ENCODE measurements at places on chromosomes 7 and 10.
A peak's percentile ranks its signal among the peaks of the same experiment; 100 is the strongest.

GRCh38 chr7:42161719-42162118 lies 75.3 kb downstream of the GLI3 start:
- no peak for DNase-seq

DNA sequence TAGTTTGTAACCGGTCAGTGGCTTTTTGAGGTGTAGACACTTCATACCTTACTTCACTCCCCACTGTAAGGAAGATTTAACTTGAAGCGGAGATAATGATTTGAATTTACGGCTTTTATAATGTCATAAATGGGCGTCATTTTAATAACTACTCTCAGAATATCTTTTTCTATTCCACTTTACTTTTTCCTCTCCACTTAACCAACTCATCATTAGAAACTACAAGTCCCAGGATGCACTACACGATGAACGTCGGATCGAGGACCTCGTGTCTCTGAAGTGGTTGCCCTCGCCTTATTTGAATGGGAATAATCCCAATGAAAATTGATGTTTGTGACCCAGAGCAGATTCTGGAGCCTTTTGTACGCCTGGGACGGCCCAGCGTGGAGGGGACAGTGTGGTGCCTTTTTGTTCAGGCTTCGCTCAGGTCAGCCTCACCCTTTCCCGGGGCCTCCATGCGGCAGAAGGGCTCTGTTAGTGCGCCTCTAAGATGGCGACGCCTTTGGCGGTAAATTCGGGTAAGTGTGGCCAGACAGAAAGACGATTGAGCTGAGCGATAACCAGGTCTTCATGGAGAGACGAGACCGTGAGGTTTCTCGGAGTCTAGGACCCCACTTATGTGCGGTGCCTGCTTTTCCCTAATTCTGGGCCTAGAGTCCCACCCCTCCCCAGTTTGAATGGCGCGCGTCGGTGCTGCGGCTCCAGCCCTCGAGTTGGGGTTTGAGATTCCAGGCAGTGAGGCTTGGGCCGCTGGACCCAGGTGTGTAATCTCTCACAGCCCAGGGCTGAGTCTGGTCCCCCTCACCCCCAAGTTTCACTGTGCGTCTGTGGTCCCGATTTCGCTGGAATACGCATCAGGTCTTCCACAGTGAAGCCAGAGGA lies at the start of gene NUP205:
Gene NUP205, plus strand, starts transcription at position 463 of the 882 bp plus-strand sequence. Its CDS starts 28 bp downstream, at position 491.
- DNase-seq, result peak; percentile 81

GRCh38 chr7:1017586-1018333 lies 26.6 kb upstream of the GPR146 start:
- no peak for DNase-seq

DNA sequence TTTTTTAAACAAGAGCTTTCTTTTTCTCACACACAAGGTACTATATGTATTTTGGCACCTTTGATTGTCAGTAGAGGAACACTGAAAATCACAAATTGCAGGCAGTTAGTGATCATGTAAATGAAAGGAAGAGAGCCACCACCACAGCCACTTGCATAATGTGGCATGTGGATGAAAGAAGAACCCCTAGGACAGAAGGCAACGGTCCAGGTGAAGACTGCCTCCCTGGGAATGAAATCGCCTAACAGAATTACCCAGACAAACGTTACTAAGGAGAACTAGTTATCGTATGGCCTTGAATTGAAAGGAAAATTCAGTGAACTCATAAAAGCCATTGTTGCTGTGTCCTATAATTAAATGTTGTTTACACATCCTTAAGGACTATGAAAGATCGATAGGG lies 41.2 kb upstream of the PTPRZ1 start:
- DNase-seq, result no peak

- DNase-seq, result no peak
Observed at GRCh38 chr10:51260376-51260775, 186.1 kb downstream of the PRKG1 start.

DNA sequence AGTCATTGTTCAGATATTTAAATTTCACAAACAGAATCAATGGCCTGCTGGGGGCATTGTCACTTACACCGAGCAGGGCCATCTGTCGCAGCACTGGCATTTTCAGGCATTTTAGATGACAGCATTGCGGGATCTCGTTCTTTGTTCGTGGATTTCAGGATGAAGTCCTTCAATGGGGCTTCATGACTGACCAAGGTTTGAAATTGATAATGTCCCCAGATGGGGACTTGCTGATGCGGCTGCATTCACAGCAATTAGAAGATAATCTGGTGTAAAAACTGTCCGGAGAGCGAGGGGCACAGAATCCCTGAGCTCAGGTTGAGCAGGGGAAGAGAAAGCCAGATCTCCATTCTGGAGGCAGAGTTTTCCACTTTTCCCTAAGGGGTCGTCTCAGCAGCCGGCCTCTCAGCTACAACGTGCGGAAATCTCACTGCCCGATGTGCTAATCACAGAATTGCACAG lies 1.9 kb upstream of the C7orf33 start:
- no peak for DNase-seq

- DNase-seq, result peak; percentile 61
Observed at GRCh38 chr7:94655848-94656657, at the start of gene SGCE. Gene SGCE, minus strand, starts transcription at chr7:94656133. Its CDS starts 35 bp downstream, at chr7:94656098.

GRCh38 chr7:40799493-40800403 lies 664.9 kb downstream of the SUGCT start:
- no peak for DNase-seq

- no peak for DNase-seq
Observed at GRCh38 chr10:31920538-31920937, 8.1 kb downstream of the ARHGAP12 start.

GRCh38 chr7:139118805-139119485 lies 9.4 kb upstream of the ZC3HAV1 start:
- DNase-seq, result no peak

DNA sequence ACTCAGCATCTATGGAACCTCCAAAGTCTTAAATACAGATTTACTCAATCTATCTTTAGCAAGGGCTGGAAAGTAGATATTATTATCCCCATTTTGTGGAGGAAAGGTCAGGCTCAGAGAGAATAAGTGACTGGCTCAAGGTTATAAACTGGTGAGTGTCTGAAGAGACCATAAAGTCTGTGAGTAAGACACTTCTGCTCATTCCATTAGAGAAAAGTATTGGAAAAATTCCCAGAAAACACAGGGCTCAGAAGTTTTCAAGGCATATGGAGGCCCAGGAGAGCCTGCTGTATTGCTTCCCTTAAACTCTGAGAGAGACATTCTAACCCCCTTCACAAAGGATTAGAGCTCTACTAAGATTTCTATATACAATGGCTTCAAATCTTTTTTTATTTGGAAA lies 134.8 kb downstream of the PCDH15 start:
- no peak for DNase-seq

- DNase-seq, result no peak
Observed at GRCh38 chr7:149825567-149826343, 12.4 kb upstream of the ZNF862 start.

DNA sequence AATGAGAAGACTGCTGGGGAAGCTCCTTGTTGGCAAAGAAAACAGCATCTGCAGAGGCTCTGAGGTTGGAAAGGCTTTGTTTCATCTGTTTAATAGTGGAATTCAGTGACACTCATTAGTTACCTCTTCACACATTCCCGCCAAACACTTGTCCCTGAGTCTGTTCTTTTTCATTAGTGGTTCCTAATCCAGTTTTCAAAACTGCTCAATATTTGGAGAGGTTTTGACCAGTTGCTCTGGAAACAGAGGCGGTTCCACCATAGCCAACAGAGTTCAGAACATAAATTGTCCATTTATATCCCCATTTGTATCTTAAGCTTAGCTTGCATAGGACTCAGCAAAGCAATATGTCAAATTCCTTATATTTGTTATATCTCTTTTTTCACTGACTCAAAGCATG lies 754.6 kb downstream of the AUTS2 start:
- DNase-seq, result no peak

DNA sequence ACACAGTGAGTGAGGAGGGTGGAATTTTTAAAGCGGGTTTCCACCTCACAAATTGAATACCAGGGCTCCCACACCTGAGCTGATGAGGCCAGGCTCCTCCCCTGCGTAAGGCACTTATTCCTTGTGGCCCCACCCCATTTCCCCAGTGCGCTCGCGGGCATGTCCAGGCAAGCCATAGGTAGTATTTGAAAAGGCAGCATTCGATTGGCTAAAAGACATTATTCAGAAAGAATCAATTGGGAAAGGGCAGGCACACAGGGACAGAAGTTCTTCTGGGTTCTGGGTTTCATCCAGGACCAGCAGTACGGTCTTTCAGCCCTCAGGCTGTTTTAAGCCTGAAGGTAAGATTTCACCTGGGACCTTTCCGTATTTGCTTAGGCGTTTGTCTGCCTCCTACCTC lies 222.3 kb downstream of the BBS9 start:
- DNase-seq, result no peak

- peak; percentile 13 for DNase-seq
Observed at GRCh38 chr10:24415455-24416125, 206.7 kb downstream of the KIAA1217 start.

GRCh38 chr10:96955794-96956193 lies 123.7 kb downstream of the LCOR start:
- no peak for DNase-seq

DNA sequence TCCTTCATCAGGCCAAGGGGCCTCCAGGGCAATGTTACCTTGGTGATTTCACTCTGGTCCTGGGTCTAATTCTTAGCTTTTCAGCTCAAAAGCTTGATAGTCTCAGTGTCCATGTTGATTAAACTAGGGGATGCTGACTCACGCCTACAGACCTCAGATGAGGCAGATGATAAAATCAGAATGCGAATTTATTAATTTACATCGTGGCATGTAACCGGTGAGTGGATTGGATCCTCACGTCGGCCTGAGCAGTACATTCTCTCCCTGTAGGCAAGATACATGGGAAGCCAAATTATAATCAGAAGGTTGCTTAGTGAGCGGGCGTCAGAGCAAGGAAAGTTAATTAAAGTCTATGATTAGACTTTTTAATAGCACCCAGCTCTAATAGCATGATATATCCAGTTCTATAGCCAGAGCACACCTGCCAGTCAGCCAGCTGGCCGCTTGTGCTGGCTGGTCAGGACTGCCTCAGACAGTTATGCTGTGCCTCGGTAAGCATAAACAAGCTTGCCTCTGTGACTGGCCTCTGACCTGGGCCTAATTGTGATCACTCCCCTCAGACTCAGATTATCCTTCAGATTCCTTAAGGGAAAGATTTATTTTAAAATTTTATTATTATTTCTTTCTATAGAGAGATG lies 20.2 kb upstream of the CPA5 start:
- DNase-seq, result no peak

Data from left renal cortex interstitium (tissue), 4 donors.